ENCODE measurements at places on chromosomes 7 and 10.

DNA sequence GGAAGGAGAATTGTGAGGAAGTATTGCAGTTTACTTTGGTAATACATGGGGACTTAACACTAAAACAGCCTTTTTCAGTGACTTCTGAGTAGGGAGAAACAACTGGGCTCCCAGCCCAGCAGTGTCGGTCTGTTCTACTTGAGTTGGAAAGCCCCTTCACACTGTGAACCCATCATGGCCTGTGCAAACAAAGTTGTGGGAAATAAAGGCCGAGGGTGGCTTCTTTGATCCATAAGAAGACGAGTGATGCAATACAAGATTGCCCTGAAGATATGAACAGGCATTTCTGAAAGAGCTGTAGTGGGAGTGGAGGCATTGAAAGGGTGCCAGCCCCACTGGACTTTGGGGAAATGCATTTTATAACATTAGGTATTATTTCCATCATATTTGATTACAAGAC, 28.3 kb downstream of the C10orf120 start:
- no peak for DNase-seq

GRCh38 chr10:113977174-113977573, 66.5 kb upstream of the ADRB1 start:
- DNase-seq = no peak

- DNase-seq = no peak
Observed at GRCh38 chr10:118108194-118109026, 61.7 kb upstream of the RAB11FIP2 start.

- DNase-seq = no peak
Observed at GRCh38 chr10:127044186-127044585, 139.0 kb downstream of the DOCK1 start.

DNA sequence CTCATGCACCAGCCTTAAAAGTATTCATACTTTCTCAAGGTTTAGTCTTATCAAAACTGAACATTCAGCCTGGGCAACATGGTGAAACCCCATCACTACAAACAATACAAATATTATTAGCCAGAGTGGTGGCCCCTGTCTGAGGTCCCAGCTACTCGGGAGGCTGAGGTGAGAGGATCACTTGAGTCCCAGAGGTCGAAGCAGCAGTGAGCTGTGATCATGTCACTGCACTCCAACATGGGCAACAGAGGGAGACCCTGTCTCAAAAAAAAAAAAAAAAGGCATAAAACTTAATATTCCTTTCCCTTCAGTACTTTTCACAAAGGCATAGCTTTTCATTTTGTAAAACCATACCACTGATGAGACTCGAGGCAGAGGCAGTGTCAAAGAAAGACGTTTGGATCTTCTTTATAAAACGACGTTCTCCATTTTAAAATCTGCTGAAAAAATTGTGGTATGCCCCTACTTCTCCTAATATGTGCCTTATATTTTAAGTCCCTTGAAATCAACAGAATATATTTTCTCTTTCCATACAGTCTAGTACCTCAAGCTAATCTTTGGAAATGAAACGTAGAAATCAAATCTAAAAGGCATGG, 1.9 kb downstream of the NSUN6 start:
- DNase-seq = no peak

GRCh38 chr7:22394739-22395138, 37.8 kb upstream of the RAPGEF5 start:
- DNase-seq = no peak

DNA sequence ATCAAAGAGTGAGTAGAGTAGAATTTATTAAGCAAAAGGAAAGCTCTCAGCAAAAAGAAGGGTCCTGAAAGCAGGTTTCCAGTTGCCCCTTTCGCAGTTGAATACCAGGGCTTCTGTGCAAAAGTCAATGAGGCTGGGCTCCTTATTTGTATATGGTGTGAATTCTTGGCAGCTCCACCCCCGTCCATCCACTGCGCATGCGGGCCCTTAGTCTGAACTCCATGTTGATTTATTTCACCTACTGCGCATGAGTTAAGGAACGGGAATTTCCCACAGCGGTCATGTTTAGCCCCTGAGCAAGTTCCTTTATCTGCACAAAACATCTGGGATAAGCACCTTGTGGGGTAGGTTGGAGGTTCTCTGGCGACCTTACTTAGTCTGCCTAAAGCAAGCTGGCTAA, 325.6 kb downstream of the ZWINT start:
- DNase-seq = no peak

- no peak for DNase-seq
Observed at GRCh38 chr10:123537188-123537961, 128.8 kb upstream of the GPR26 start.

GRCh38 chr7:23294549-23295400, 4.4 kb upstream of the MALSU1 start:
- DNase-seq = no peak

DNA sequence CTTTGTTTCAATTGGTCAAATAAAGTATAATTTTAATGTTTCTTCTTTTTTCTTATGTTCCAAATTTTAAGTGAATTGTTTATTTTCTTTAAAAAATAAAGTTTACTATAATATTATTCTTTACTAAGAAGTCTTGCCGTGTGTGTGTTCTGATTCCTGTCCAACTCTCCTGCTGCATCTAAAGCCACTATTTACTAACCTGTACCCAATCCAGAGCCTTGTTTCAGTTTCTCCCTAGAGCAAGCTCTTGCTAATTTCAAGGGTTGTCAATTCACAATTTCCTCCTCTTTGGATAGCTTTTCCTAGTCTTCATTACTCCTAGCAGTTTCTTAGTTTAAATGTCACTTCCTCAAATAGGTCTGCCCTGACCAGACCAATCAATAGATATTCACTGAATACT, 314.9 kb upstream of the SEMA3A start:
- DNase-seq = no peak

GRCh38 chr10:51705774-51706173, 6.4 kb upstream of the CSTF2T start:
- no peak for DNase-seq

- DNase-seq = no peak
Observed at GRCh38 chr7:141946796-141947195, at the start of gene CLEC5A. CLEC5A (minus strand) TSS chr7:141946974; CDS start chr7:141946292, 682 bp downstream.

DNA sequence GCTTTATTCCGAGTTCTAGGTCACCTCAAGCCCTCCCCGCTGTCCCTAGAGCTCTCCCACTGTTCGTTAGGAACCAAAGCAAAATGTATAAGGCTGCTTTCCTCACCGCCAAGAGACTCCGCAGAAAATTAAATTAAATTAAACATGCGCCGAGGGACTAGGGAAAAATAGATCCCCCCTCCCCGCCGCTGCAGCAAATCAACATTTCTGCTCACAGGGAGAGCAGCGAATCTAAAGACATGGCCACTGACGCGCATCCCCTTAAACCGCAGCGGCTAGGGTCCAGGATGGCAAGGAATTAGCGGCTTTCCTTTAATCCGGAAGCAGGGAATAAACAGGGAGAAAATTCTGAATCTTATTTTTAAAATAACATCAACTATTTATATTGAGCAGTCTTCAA, 7.6 kb downstream of the SP8 start:
- DNase-seq = no peak

DNA sequence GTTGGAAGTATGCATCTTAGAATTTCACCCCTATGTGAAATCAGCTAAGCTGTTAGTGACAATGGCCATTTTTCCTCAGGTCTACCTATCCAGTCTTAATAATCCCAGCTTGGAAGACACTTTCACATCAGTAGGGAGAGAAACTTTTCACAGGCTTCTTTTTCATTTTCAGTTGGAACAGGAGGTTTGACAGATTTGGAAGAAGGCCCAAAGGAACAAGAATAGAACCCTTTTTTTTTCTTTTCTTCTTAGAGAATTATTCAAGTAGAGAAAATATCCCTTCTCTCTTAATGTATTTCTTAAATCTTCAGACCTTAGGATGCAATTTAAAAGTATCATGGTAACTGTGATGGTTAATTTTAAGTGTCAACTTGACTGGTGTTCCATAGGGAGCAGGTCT, 410.5 kb upstream of the C7orf33 start:
- DNase-seq = no peak

DNA sequence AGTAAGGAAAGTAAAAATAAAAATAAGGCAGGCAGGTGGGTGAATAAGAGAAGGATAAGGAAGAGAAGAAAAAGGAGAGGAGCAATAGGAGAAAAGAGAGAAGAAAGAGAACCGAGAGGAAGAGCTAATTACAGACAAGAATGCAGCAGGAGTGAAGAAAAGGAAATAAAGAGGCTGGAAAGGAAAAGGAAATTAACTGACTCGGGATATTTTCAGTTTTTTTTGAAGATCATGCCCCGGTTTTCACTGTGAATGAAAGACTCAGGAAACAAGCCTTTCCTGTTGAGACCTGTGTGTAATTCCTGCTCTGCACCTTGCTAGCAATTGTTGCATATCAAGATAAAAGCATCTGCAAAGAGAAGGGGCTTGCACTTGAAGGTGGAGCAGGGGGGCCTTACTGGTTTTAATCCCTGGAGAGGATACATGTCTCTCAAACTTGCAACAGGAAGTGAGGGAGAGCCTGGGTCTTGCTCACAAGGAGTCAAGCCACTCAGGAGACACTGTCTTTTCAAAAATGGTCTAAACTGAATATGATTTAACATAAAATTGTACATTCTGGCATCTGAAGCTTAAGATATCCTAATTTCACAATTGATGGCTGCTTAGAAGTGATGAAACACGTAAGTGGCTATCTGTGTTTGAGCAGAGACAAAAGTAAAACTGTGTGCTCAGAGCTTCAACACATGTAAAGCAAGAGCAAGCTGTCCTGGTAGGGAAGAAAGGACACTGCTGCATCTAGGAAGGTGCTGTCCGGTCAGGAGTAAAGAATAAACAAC, 157.6 kb downstream of the FAM107B start:
- DNase-seq = no peak

- no peak for DNase-seq
Observed at GRCh38 chr7:68994841-68995240, 603.4 kb upstream of the AUTS2 start.

DNA sequence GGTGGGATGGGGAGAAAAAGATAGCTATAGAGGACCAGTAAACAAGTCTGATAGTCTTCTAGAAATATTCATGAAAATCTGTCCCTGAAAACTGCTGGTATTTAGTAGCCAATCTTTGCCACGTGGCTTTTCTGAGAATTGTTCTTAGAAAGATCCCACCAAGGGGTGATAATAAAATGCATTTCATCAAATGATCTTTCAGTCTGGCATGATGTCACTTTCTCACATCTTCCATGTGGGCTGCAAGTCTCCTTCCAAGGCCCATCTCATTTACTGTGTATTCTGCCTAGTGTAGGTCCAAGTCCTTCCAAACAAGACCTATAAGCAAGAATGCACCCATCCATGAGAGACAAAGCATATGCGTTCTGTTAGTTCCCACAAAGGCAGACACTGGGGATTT, 226.0 kb downstream of the CHCHD3 start:
- no peak for DNase-seq

DNA sequence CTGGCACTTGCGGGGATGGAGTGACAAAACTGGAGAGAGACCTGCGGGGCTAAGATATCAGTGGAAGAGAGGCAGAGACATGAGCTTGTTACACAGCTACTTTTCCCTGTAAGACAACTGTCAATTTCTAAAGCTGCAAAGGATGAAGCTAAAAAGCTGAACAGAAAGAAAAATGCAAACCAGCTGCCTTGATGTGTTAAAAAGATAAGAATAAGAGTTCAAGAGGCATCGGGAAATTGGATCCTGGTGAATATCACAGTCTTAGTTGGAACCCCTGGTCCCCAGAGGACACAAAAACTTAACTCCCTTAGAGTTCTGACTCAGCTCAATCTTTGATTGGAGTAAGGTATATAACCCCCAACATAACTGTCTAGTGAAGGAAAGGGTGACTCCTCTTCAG, 38.8 kb downstream of the VPS41 start:
- DNase-seq = no peak

GRCh38 chr7:29109899-29110298, 36.4 kb downstream of the CPVL start:
- no peak for DNase-seq

- DNase-seq = no peak
Observed at GRCh38 chr10:78523453-78523852, 489.8 kb downstream of the RPS24 start.

- no peak for DNase-seq
Observed at GRCh38 chr7:108211382-108212201, 81.4 kb upstream of the LAMB4 start.

GRCh38 chr10:86960003-86960862, 1.8 kb downstream of the SNCG start:
- DNase-seq = no peak

GRCh38 chr7:24862461-24862860, 105.2 kb upstream of the GSDME start:
- DNase-seq = no peak

DNA sequence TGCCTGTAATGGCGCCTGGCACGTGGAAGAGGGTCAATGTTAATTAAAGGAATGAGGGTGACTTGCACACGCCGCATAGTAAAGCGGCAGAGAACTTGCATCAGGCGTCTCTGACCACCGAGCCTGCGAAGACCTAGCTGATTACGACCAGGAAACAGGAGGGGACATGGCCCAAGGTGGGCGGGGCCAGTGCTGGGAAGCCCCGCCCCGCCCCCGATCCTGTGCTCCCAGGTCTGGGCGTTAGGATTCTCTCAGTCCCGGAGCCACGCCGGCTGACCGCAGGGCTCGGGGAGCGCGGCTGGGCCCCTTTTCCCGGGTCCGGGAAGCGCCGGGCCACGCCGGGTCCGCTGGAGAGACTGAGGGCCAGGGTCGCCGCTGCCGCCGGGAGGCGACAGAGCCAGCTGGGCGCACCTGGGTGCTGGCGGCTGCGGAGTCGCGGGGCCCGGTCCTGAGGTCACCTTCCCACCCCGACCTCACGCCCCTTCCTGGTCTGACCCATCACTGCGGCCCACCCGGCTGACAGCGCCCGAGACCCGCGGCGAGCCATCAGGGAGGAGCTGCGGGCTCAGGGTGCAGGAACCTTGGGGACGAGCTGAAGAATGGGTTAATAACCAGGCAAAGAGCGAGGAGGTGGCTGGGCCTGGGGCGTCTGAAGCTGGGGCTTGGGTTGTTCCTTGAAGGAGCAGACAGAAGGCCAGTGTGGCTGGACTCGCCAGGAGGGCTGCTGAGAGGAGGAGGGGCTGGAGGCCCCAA, 23.0 kb upstream of the GRID1 start:
- DNase-seq = no peak

GRCh38 chr10:5466451-5467206, 32.7 kb downstream of the CALML5 start:
- no peak for DNase-seq

DNA sequence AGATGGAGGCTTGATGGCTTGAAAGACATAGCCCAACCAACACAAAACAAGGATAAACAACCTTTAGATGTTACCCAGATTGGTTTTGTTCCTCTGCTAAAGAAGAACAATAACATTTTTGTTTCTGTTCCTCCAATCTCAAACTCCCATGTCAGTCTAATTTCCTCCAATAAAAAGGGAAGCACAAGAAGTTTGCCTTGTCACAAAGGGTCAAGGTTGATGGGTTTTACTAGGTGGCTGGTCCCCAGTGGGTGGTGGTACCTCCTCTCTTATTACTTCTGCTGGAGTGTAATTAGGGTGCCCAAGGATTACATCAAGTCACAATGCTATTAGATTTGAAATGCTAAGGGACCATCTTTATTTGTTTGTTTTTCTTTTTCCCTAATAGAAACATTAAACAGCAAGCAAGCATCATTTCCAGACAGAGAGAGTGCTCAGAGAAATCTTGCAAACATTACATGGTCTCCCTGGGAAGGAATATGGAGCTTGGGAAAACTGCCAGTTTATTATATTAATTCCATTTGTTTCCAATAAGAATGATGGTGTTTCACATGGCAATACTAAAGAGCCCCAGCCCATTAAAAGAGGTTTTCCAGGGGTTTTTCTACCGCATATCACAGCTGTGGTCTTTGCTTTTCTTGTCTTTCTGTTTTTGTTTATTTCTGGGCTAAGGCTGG, 78.3 kb upstream of the AOAH start:
- DNase-seq = no peak

All from posterior cingulate gyrus (tissue), 11 donors.